Midbrain (tissue), 1 donor: ENCODE measurements at places on chromosomes 6 and 20.
A peak's percentile ranks its signal among the peaks of the same experiment; 100 is the strongest.

DNA sequence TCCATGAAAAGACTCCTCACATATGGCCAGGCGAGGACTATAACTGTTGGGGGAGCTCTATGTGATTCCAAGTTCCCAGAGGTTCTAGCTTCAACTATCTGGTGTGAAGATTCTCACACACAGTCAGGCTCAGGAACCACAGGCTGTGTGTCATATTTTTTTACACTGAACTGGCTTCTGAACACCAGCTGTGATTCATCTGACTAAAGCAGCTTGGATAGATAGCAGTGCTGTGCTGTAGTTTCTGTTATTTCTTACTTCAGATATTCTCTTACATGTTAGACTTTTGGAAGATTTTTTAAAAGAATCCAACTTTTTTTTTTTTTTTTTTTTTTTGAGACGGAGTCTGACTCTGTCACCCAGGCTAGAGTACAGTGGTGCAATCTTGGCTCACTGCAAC, 140.7 kb upstream of the MCHR2 start:
- DNase-seq, result no peak

DNA sequence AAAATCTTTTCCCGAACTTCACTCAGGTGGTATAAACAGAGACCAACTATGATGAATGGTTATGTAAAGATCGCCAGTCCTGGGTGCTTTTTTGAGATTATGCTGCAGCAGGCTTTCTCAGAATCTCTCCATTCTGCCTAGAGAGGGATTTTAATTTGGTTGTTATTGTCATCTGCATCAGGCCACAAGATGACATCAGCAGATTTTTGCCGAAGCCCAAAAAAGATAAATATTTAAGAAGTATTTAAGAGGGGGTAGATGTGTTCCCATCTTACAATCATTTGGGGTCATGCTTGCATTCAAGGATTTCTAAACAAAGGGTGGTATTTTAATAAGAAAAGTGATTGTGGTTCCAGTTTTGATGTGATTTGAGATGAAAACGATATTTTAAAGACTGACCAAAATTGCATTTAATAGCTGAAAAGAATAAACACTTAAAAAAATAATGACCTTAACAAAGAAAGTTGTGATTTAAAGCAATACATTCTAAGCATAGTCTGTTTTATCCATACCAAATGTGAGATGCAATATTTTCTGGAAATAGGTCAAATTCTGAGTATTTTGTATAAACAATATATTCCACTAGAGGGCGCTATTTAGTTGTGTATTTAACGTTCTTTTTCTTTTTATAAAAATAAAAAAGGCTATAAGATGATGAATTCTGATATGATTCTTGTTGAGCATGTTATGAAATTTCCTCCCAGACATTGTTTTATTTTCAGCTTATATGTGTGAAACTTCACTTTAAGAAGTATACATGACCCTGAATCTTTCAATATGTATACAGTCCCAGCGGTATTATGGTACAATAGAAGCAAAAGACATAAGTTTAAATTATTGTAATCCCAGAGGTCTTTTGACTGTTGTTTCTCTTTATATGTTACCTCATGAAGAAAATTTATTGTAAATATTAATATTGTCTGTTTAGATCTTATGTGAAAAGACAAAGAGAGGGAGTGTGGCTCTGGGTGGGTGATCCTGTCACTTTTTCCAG, 51.0 kb upstream of the ZFP64 start:
- peak; percentile 23 for DNase-seq

DNA sequence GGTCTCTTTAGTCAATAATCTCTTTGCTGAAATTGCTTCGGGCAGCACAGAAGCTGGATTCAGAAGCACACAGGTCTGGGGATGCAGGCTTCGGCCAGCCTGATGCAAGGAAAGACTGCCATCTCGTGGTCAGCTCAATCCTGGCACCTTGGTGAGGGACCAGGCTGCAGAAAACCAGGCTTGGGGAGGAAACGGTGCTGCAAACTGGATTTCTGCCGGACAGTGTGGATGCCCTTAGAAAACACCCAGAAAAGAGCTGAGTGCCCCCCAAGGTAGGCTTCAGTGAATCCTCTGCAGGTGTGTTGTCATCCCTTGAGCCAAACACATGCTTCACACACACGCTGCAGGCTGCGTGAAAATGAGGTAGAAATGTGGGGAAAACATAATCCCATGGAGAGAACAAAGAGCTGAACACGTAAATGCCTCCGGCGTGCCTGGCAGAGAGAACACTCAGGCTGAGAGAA, 89.8 kb upstream of the PAX1 start:
- DNase-seq, result peak; percentile 89

DNA sequence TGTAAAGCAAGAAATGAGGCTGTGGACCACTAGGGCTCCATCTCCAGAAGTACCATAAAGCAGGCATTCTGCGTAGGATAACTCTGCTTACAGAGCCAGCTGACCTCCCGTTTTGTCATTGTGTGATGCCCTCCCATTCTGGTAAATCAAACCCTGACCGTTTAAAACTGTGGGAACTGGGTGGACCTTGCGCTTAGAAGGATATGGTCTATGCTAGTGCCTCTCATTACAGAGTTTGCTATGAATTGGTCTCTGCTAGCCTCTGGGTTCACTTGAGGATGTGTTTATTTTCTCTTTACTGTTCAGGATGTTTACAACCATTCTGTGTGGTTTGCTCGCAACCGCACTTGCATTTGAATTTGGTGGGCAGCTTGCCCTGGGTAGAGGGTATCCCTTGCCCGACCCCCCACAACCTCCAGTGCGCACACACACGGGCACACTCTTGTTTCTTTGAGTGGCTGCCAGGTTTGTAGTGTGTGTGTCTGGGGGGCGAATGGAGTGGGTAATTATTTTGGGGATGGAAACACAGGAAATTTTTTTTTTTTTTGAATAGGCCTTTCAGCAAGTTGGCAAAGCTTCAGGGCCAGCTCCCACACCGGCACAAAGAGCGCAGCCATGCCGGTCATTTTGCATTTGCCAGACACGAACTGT, 198.3 kb downstream of the JARID2 start:
- DNase-seq, result peak; percentile 57

- DNase-seq, result no peak
These were observed 31.3 kb downstream of the SLC22A3 start for GRCh38 chr6:160379466-160379865.

DNA sequence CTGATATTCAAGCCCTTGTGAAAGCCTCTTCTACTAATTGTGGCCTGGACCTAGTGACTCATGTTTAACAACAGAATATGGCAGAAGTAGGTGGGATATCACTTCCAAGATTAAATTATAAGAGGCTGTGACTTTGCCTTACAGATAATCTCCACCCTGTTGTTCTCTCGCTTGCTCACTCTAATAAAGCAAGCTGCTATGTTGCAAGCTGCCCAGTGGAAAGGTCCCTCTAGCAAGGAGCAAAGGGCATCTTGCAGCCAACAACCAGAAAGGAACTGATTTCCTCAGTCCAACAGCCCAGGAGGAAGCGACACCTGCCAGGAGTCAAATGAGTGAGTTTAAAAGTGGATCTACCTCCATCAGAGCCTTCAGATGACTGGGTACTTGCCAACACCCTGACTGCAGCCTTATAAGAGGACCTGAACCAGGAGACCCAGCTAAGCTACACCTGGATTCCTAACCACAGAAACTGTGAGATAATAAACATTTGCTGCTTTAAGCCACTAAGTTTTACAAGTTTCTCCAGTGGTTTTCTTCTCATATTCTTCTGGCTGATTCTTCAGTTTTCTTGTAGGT, 112.6 kb downstream of the FRK start:
- no peak for DNase-seq

- no peak for DNase-seq
These were observed 94.0 kb upstream of the HIVEP1 start for GRCh38 chr6:11917951-11918738.

DNA sequence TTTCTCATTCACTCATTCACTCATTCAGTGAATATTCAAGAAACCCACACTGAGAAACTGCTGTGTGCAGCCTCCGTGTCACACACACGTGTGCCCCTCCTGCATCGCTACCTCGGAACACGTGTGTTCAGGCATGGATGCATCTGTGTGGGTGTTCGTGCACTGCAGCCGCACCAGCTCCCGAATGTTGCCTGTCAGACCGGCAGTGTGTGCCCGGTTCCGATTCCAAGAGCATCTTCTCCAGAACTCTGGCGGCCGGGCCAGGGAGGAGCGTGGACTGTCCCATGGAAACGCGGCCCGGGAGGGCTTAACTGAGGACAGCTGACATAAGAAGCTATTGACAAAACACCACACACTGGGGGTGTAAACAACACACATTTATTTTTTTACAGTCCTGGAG, 216.0 kb downstream of the DLL1 start:
- no peak for DNase-seq

- no peak for DNase-seq
These were observed 789.8 kb upstream of the MAP3K7 start for GRCh38 chr6:91376686-91377085.

GRCh38 chr20:10537850-10538480, 102.9 kb downstream of the SLX4IP start:
- no peak for DNase-seq

GRCh38 chr6:20210158-20210557, 2.1 kb downstream of the MBOAT1 start:
- no peak for DNase-seq

DNA sequence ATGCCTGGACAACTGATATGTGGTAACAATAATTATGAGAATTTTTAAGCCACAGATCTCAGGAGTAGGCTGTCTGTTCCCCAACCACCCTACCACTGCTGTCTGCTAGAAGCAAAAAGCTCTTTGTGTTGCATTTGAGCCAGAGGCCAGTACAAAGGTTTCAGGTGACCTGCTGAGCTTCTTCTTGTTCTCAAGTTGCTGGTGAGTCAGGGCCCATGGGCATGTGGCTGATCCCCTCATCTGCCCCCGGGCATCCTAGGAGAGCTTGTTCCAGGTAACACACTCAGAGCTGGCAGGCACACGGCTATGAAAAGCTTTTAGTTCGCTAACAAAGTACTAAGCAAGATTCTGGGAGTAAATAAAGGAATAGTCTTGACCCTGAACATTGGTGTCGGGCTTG, 285.3 kb downstream of the CDC5L start:
- DNase-seq, result no peak

DNA sequence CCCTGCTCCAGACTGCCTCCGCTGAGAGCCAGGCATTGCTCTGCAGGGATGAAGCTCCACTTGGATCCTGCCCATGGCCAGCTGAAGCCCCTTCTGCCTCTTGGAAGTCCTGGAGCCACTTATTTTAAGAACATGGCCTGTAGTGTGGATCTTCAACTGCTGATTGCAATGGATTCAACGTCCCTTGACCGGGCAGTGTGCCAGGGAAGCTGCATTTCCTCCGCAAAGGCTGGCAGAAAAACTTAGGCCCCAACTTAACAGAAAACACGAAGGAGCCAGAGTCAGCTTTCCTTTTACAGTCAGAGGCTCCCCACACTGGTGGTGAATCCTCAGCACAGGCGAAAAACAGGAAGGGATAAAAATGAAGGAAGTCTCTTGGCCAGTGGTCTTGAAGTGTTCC, 26.3 kb upstream of the FOXQ1 start:
- DNase-seq, result no peak

DNA sequence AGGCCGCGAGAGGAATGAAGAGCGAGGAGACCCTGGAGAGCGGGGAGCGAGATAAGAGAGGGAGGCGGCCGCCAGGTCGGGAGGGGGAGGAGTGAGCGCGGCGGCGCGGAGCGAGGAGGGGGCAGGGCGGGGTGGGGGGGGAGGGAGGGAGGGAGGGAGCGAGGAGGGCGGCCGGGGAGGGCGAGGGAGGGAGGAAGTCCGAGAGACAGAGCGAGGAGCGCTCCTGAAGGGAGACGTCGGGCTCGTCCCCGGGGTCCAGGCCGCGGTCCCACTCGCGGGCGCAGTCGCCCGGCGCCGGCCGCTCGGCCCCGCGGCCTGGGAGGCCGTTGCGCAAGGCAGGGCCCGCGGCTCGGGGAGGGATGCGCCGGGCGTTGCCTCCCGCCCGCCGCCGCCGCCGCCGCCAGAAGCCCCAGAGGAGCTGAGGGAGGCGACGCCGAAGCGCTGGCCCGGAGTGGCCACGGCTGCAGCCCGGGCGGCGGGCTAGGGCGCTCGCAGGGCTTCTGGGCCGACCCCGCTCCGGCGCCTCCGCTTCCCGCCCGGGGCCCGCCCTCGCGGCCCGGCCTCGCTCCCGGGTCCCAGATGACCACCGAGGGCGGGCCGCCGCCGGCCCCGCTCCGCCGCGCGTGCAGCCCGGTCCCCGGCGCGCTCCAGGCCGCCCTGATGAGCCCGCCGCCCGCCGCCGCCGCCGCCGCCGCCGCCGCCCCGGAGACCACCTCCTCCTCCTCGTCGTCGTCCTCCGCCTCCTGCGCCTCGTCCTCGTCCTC, at the start of gene FOXF2:
TSS of gene FOXF2 (plus strand) at position 208 of the 764 bp plus-strand sequence. CDS start at position 580, 372 bp downstream.
- DNase-seq, result no peak

DNA sequence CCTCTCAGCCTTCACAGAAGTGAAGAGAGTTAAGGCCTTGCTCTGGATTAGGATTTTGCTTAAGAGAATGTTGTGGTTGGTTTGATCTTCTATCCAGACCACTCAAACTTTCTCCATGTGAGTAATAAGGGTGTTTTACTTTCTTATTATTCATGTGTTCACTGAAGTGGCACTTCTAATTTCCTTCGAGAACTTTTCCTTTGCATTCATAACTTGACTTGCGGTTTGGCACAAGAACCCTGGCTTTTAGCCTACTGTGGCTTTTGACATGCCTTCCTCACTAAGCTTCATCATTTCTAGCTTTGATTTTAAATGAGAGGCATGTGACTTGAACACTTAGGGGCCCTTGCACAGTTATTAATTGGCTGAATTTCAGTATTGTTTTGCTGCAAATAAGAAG, 166.1 kb upstream of the OPRM1 start:
- DNase-seq, result no peak

DNA sequence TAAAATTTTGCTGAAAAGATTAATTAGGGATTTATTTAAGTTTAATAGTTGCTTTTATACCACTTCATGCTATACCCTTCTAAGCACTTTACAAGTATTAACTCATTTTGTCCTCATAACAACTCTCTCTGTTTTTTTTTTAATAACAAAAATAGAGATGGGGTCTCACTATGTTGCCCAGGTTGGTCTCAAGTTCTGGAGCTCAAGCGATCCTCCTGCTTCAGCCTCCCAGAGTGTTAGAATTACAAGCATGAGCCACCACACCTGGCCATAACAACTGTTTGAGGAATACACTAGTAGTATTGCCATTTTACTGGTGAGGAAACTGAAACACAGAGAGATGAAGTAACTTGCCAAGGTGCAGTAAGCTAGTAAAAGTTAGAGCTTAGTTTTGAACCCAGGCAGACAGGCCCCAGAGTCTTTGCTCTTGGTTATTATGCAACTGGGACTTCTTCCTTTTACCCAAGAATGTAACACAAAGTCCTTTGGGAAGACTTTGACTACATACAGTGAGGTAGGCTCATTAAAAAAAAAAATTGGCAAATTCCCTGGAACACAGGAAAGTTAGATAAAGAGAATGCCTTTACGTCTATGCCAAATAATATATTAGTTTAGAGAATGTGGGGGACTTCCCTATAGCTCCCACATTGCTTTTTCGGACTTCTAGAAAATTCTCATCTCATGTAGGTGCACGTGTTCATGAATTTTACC, 11.4 kb downstream of the ANKS1A start:
- no peak for DNase-seq

GRCh38 chr6:110556317-110557110, 80.1 kb upstream of the SLC22A16 start:
- peak; percentile 42 for DNase-seq

GRCh38 chr6:12071064-12071615, 59.0 kb downstream of the HIVEP1 start:
- no peak for DNase-seq
